ENCODE measurements at places on chromosomes 1 and 21.
A peak's percentile ranks its signal among the peaks of the same experiment; 100 is the strongest.

GRCh38 chr1:193451001-193451400, 264.6 kb upstream of the B3GALT2 start:
- DNase-seq: no peak

GRCh38 chr1:19640363-19641316, 3.5 kb upstream of the NBL1 start:
- DNase-seq: no peak

- no peak for DNase-seq
Measured at GRCh38 chr1:231776010-231776756, 149.6 kb downstream of the DISC1 start.

DNA sequence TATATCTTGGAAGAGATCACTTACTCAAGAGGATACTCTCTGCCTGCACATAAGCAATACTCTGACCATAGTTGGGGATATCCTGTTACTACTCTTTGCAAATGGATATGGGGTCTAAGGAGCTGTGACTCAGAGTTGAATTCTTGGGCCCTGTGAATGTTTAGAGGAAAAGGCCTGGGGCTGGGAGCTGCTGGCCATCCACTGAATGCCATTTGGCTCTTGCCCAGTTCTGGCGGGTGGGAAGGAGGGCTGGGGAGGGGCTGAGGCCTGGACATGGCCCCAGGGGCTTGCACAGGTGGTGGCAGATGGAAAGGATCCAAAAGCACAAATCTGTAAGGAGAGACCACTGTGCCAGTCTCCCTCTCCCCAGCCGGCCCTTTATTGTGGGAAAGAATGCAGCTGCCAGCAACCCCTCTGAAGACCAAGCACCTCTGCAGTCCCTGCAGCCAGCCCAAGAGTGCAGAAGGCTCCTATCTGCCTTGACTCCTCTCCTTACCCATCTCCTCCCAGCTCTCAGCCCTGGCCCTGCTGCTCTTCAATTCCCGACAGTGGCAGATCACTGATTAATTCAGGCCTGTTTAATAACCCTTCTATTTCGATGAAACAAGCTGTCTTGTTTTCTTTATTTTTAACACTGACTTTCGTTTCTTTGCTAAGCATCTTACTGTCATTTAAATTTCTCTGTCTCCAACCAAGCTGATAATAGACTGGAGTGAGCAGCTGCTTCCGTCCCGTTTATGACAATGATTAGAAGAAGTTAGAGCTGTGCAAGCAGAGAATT, 12.1 kb downstream of the PLXNA2 start:
- no peak for DNase-seq

DNA sequence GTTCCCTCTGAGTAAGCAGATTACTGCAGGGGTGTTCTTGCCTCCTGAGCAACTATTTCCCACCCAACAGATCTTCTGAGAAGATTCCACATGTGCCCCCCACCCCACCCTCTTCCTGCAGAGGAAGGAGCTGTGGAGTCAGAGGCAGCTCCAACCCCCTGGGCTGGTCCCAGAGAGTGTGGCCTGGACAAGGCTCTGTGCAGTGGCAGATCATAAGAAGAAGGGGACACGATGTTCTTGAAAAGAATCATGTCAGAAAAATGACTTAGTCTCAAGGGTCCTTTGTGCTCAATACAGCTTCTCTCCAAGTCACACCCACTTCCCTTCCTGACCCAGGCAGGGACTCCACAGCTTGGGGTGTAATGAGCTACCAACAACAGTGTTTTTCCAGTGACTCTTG, 95.2 kb downstream of the SYF2 start:
- DNase-seq: no peak

- peak; percentile 61 for DNase-seq
Measured at GRCh38 chr1:151989211-151989862, 4.3 kb downstream of the S100A10 start.
